ENCODE measurements at places on chromosomes 12 and 14.

DNA sequence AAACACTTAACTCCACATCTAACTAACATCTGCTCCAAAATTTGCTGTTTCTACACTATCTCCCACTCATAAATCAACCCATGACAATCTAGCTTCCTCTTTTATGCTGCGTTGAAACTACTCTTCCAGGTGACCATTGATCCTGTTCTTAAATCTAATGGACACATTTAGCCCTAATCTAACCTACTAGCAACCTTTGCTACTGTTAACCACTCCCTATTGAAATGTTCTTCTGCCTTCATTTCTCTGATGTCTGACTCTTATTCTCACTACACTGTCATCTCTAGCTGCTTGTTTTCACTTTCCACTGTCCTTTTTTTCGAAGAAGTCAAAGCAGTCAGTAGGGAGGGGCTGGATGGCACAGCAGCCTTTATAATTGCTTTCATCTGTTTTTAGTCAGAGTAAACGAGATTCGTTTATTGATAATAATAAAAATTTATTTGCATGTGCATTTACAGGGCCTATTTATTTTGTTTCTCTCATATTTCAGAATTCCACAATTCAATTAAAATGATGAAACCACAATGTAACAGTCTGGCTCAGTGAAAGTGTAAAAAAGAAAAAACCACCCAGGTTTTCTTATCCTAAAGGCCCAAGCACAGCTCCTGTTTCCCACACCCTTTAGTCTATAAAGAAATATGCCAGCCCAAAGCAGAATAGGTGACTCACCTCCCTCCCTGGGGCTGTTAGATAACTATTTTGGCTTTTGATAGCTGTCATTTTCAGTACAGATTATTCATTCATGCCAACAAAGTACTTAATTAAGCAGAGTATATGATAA, 44.9 kb downstream of the ATP2B1 start:
- DNase-seq, result no peak
- H3K4me1 ChIP-seq, result peaks cover 34% of the 10 kb centered on the region
- H3K36me3 ChIP-seq, result no peaks in the 10 kb centered on the region
- no peak overlapping the region for H3K4me3 ChIP-seq
- H3K27me3 ChIP-seq, result no peaks in the 10 kb centered on the region

DNA sequence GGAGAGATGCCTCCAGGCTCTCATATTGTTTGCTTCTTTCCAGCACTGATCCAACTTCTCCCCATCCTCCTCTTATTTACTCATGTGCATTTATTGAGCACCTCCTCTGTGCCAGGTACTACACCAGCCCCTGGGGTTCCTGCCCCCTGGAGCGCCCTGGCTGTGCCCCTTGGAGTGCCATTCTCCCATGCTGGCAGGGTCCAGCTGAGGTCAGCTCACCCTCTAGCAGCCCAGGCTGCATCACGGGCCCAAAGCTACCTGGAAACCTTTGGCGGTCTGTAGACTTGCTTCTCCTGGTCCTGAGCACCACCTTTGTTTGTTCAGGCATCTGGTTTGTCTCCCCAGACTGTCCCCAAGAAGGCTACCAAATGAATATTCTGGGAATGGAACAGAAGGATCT, 67.0 kb downstream of the ADCK1 start:
- no peak overlapping the region for H3K4me3 ChIP-seq
- no peak for DNase-seq
- no peak overlapping the region for H3K27ac ChIP-seq
- H3K36me3 ChIP-seq, result no peaks in the 10 kb centered on the region
- no peaks in the 10 kb centered on the region for H3K4me1 ChIP-seq
- no peaks in the 10 kb centered on the region for H3K27me3 ChIP-seq

DNA sequence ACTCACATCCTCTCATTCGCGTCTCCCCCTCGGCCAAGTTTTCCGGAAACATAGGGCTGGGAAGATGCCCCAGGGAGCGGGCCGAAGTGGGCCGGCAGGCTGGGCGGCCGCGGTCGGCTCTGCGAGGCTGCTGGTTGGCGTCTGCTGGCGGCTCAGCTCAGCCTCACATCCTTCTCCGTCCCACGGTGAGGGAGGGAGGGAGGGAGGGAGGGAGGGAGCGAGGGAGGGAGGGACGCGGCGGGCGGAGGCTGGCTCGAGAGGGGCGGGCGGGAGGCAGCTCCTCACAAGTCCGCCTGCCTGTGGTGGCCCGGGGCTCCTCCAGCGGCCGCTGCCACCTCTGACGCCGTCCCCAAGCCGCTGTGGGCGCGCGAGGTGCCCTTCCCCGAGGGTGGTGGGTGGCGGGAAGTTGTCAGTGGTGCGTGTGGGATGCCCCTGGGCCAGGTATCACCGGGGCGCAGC, 93.8 kb downstream of the RFLNA start:
- peaks cover 81% of the 10 kb centered on the region for H3K4me1 ChIP-seq
- H3K27ac ChIP-seq, result peak overlapping the region; percentile 89
- peak overlapping the region; percentile 68 for H3K4me3 ChIP-seq
- H3K36me3 ChIP-seq, result peaks cover 40% of the 10 kb centered on the region

DNA sequence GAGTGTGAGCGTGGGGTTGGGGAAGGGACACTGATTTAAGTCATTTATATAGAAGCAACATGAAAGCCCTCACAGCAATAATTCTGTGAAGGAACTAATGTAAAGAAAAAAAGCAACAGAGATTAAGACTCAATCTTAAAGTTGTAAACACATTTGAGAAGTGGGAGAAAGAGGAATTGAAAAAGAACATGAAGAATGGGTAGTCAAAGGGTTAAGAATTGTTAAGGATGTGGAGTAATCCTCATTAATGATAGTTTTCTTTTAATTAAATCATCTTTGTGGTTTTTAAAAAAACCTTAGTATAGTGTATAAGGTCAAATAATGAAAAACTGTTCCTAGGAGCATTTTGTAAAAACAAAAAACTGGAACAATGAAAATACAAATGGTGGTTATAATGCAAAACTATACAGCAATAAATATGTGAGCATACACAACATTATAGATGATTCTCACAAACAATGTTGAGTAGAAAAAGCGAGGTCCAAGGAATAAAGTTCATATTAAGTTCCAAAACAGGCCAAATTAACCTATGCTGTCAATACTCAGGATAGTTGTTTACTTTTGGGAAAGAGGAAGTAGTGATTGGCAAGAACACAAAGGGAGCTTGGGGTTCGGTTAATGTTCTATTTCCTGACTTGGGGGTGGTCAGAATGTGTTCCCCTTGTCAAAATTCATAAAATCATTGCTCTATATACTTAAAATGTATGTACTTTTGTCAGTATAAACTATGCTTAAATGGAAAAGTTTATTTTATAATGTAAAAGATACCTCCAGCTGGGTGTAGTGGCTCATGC, 120.4 kb upstream of the ATF7IP start:
- H3K4me3 ChIP-seq, result no peak overlapping the region
- no peak for DNase-seq
- H3K36me3 ChIP-seq, result no peaks in the 10 kb centered on the region
- no peaks in the 10 kb centered on the region for H3K27me3 ChIP-seq
- no peak overlapping the region for H3K27ac ChIP-seq
